Right hindlimb (tissue), 1 donor: ENCODE measurements at places on chromosomes 5 and 9.

GRCh38 chr5:116536316-116537083 lies 38.1 kb downstream of the SEMA6A start:
- DNase-seq = peak; percentile 39

GRCh38 chr5:125685771-125686170 lies 737.4 kb upstream of the GRAMD2B start:
- DNase-seq = no peak

GRCh38 chr9:37700131-37700530 lies 49.4 kb downstream of the FRMPD1 start:
- no peak for DNase-seq

GRCh38 chr5:113380807-113381326 lies 53.9 kb downstream of the TSSK1B start:
- DNase-seq = no peak

DNA sequence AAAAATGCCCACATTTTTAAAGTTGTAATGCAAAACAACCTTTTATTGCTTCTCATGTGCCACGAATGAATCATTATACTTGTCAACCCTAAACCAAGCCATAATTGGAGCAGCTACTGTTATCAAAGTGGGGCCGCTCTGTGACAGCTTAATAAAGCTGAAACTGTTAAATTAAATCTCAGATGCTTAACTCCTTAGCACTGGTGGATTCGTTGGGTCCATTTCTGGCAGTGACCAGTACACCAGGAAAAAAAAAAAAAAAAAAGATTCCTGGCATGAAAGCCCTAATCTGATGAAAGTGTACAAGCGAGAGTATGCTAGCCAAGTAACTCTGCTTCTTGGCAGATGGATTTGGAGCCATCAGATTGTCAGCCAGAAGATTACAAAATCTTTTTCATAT lies 164.8 kb downstream of the ZSWIM6 start:
- DNase-seq = no peak

DNA sequence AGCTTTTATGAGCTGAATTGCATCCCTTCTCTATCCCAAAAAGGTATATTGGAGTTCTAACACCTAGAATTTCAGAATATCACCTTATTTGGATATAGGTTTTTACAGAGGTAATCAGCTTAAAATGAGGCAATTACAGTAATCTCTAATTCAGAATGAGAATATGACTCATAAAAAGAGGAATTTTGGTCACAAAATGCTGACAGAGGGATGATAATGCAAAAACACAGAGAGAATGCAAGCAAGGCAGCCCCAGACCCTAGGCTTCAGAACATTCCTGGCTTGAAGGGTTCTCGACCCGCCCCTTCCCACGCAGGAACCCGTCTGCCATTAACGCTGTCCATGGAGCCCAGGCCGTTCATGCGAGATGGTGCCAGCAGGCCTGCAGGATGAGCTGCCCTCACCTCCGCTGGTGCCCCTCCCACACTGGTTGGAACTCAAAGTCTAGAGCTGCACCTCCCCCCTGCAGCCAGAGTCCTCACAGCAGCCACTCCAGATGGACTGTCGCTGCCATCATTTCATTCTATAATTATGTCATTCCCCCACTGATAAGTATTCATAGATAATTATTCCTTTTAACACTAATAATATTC lies 1173.4 kb upstream of the ACO1 start:
- peak; percentile 13 for DNase-seq

DNA sequence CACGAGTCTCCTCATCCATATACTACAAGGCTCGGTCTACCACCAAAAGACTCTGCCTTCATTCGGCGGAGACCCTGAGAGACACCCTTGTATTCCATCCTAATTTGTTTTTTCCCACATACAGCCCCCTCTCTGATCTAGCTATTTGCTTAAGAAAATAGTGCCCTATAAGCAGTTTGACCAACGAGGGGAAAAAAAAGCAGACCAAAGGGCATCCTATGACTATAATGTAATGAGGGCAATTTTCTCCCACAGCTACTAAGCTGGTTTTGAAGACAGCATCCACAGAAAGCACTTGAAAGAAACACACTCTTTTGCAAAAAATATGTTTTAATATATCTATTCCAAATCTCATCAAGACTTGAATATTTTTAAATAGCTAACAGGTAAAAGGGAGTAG lies 147.8 kb downstream of the MLLT3 start:
- no peak for DNase-seq

GRCh38 chr9:88072831-88073375 lies 65.4 kb downstream of the SPATA31C2 start:
- DNase-seq = no peak

GRCh38 chr5:32309761-32310160 lies 3.0 kb downstream of the MTMR12 start:
- no peak for DNase-seq

- no peak for DNase-seq
Measured at GRCh38 chr5:151285683-151286082, 17.9 kb downstream of the SLC36A3 start.

DNA sequence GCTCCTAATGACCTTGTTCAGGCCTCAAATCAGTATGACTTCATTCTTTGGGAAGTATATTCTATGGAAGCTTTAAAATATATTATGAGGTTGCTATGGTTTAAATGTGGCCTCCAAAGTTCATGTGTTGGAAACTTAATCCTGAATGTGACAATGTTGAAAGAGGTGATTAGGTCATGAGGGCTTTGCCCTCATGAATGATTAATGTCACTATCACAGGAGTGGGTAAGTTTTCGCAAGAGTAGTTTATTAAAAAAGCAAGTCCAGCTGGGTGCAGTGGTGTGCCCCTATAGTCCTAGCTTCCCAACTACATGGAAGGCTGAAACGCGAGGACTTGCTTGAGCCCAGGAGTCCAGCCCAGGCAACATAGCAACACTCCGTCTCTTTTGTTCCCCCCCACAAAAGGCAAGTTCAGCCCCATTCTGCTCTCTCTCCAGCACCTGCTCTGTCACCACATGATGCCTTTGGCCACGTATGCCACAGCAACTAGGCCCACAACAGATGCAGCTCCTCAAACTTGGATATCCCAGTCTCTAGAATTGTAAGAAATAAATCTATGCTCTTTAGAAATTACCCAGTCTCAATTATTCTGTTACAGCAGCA lies 105.3 kb downstream of the SIL1 start:
- DNase-seq = no peak

- peak; percentile 11 for DNase-seq
Measured at GRCh38 chr9:93646640-93647178, 70.3 kb downstream of the PHF2 start.

- peak; percentile 63 for DNase-seq
Measured at GRCh38 chr9:126615245-126615790, 1.6 kb downstream of the LMX1B start.

GRCh38 chr9:102087141-102087540 lies 348.7 kb upstream of the GRIN3A start:
- DNase-seq = no peak

GRCh38 chr9:131625790-131626670 lies 80.7 kb downstream of the PRRT1B start:
- no peak for DNase-seq

- no peak for DNase-seq
Measured at GRCh38 chr5:169901896-169902295, 78.4 kb downstream of the INSYN2B start.

DNA sequence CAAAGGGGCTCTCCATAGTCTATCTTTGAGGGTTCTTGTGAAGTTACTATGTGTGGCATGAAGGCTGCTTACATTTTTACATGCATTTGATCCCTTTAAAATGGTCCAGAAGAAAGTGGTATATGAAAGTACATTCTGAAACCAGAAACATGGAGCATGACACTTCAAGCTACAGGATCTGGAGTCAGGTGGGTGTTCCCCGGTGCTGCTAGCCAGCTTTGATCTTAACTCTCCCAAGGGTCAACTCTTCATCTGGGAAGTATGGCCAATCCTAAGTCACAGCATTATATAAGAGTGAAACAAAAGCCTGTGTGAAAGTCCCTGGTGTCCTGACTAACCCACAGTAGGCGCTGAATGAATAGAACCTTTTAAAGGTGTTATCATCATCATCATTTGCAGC lies 91.0 kb upstream of the TAS2R1 start:
- no peak for DNase-seq

- peak; percentile 28 for DNase-seq
Measured at GRCh38 chr9:116998305-116998704, 311.2 kb downstream of the TRIM32 start.

GRCh38 chr5:98771382-98772109 lies 1.9 kb upstream of the RGMB start:
- DNase-seq = peak; percentile 83

GRCh38 chr5:158320178-158320674 lies 461.3 kb upstream of the CLINT1 start:
- DNase-seq = no peak

GRCh38 chr5:159337016-159337955 lies 7.0 kb upstream of the IL12B start:
- DNase-seq = no peak

DNA sequence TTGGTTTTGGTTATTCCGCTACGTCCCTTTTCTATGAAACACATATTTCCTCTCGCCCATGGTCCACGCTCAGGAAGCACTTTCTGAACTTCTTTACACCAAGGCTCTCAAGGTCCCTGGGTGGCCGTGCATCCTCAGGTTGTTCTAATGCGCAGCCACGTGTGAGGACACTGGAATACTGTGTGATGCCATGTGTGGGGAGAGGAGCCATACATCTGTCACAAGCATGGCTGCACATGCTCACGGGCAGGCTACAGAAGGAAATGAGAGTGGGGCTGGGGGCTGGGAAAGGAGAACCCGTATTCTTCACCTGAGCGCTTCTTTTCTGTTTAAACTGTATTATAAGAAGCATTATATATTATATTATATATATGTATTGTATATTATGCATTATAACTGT lies 36.7 kb downstream of the PRRT1B start:
- DNase-seq = no peak

DNA sequence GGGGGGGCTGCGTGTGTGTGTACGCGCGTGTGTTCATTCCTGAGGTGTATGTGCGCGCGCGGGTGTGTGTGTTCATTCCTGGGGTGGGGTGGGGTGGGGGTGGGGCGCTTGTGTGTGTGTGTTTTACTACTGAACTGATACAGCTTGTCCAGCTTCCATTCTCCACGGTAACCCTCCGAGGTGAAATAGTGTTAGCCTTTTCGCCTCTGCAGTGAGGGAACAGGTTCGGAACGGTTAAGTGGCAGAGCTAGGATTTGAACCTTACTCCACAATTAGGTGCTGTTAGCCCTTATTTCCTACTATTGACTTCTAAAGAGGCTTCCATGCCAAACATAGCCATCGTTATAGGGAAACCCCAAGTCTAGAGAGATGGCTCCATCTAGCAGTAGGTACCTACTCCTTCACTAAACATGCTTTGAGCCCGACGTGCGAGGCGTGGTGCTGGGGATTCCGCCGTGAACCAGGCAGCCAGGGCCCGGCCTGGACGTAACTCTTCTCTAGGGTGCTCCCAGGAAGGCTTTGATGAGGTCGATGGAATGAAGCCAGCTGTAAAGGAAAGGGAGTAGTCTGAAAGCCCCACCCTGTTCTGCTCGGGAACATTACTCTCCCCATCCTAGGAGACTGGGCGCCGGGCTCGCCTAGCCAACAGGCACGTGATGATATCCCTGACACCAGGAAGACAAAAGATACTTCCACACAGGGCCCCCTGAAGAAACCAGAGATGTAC lies 782 bp upstream of the SKP1 start:
- DNase-seq = peak; percentile 27

- DNase-seq = no peak
Measured at GRCh38 chr5:176356179-176356566, 5.4 kb downstream of the KIAA1191 start.

DNA sequence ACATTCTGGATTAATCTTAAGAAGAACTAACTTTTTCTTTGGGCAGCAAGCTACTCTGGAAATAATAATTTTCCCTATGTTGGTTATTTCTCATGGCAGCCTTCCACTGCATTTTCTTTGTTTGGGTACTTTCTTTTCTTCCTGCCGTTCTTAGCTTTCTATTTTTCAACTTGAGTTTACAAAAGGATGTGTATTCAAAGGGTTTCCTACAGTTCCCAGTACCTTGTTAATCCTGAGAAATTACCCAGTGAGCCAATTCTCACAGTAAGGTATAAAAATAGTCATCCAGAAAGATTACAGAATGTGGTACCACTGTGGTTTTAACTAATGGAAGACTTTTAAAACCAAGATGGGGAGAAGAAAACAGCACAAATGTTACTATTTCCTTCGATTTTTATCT lies 20.2 kb downstream of the GPR21 start:
- no peak for DNase-seq

- DNase-seq = peak; percentile 43
Measured at GRCh38 chr5:42583322-42583721, 160.1 kb downstream of the GHR start.

- no peak for DNase-seq
Measured at GRCh38 chr9:83646500-83647239, 23.7 kb downstream of the IDNK start.

DNA sequence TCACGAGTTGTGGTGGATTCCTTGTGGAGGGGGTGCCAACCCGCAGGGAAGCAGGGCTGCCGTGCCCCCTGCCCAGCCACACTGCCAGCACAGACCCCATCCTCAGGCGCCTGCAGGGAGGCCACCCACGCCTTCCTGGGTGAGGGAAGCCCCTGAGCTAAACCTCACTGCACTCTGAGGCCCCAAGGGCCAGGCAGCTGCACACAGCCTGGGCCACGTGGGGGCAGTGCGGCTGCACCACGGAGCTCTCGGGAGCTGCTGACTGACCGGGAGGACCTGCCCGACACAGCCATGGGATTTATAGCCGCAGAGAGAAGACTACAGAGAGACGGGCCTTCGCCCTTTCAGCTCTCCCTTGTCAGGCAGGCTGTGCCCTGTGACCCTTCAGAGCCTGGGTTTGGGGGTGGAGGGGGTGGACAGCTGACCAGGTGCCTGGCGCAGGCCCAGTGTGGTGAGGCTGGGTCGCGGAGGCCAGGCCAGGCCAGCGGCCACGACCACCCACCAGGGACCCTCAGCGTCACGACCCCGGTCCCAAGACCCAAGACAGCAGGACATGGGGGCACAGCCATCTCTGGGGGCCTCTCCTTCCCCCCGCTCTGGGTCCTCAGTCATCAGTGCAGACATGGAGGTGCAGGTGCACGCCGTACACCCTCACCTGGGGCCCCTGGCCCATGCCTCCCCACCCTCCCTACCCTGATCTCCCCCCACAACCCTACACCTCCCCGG lies 4.3 kb upstream of the AHRR start:
- peak; percentile 77 for DNase-seq

DNA sequence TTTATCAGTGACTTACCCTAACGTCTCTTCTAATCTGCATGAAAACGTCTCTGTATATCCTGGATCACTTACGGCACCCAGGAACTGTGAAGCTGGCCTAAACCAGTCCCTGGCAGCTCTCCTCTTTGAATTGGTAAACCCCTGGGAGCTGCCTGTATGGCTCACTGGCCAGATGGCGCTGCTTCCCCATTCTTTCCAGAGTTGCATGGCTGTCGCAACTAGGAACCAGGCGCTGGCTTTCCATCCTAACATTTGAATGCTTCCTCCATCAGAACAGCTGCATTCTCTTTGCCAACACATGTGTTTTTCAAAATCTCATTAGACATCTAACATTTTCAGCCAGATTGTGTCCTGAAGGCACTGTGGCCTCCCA lies 8.0 kb upstream of the PCA3 start:
- no peak for DNase-seq

- DNase-seq = no peak
Measured at GRCh38 chr5:173451031-173451430, 122.8 kb upstream of the STC2 start.

- no peak for DNase-seq
Measured at GRCh38 chr9:94944626-94945025, 218.1 kb downstream of the AOPEP start.
